Smooth muscle cell of the coronary artery (primary cell): ENCODE measurements at places on chromosomes 12 and 14. TPM values are rescaled to one million over a fixed set of nuclear protein-coding genes. Genes with fewer than 3 reads are reported as not detected.

DHRS4L2 gene
- 8.5 and 15.5 TPM in 2 replicates for total RNA-seq

SPTB gene
- 0.15 TPM in 1 of 2 replicates, not detected in the other for total RNA-seq

SYCP3 gene
- 0.08 and 0.12 TPM in 2 replicates for total RNA-seq

OR4K13 gene
- not detected in 2 replicates for total RNA-seq

SLCO1C1 gene
- 0.75 TPM in 1 of 2 replicates, not detected in the other for total RNA-seq

SLCO1B1 gene
- not detected in 2 replicates for total RNA-seq

PRIM1 gene
- total RNA-seq = 3.8 and 5.7 TPM in 2 replicates

CLEC2B gene
- 2.3 and 206 TPM in 2 replicates for total RNA-seq

FOXN4 gene
- not detected in 2 replicates for total RNA-seq

APPL2 gene
- 23.2 and 59.1 TPM in 2 replicates for total RNA-seq

GLT1D1 gene
- under 0.01 TPM in 1 of 2 replicates, not detected in the other for total RNA-seq

RPL6 gene
- 271 and 971 TPM in 2 replicates for total RNA-seq

THAP2 gene
- 1.8 and 2.6 TPM in 2 replicates for total RNA-seq

TMPRSS12 gene
- total RNA-seq = not detected in 2 replicates

C12orf50 gene
- 0.12 TPM in 1 of 2 replicates, not detected in the other for total RNA-seq

CEBPE gene
- total RNA-seq = not detected in 2 replicates

EFS gene
- 1.1 and 4.9 TPM in 2 replicates for total RNA-seq

NPC2 gene
- 253 and 464 TPM in 2 replicates for total RNA-seq

P2RX2 gene
- not detected in 2 replicates for total RNA-seq
